ENCODE measurements at places on chromosomes 7 and 10. TPM values are rescaled to one million over a fixed set of nuclear protein-coding genes. Genes with fewer than 3 reads are reported as not detected.

TAS2R4 gene
- total RNA-seq: 1.1 TPM

IL6 gene
- total RNA-seq: not detected

PPP1R9A gene
- total RNA-seq: 22.2 TPM

GIMAP1 gene
- total RNA-seq: 3.6 TPM

SH2D4B gene
- 0.23 TPM for total RNA-seq

ASZ1 gene
- total RNA-seq: not detected

PRKAR2B gene
- total RNA-seq: 28.4 TPM

NPM3 gene
- 54.7 TPM for total RNA-seq

- no peak overlapping the region for H3K4me3 ChIP-seq
- no peak overlapping the region for H3K27ac ChIP-seq
- H3K36me3 ChIP-seq: no peaks in the 10 kb centered on the region
- no peak for DNase-seq
- peaks cover 2% of the 10 kb centered on the region for H3K4me1 ChIP-seq
These were observed 199.7 kb downstream of the BMPER start for GRCh38 chr7:34104992-34105391.

DNA sequence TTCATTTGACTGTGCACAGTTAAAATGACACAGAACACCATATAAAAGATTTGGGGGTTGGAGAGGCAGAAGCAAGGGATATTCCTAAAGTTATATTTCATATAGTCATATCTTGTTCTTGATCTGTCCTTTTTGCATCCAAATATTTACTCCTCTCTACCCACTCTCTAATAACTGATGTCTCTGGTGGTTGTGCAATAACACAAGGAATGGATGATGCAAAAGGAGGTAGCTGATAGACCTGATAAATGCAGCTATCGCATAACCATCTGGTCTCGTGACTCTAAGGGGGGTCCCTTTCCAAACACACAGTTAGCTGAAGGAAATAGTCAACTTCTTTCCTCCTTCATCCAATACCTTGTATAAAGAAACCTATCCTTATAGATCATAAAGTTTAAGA is 123.1 kb downstream of the POLR1F start:
- no peaks in the 10 kb centered on the region for H3K27me3 ChIP-seq
- no peaks in the 10 kb centered on the region for H3K36me3 ChIP-seq
- DNase-seq: no peak
- no peak overlapping the region for H3K27ac ChIP-seq
- H3K4me3 ChIP-seq: no peak overlapping the region

- H3K4me1 ChIP-seq: no peaks in the 10 kb centered on the region
- H3K27ac ChIP-seq: no peak overlapping the region
- no peaks in the 10 kb centered on the region for H3K36me3 ChIP-seq
These were observed 197.4 kb upstream of the MTPN start for GRCh38 chr7:136174477-136175125.

DNA sequence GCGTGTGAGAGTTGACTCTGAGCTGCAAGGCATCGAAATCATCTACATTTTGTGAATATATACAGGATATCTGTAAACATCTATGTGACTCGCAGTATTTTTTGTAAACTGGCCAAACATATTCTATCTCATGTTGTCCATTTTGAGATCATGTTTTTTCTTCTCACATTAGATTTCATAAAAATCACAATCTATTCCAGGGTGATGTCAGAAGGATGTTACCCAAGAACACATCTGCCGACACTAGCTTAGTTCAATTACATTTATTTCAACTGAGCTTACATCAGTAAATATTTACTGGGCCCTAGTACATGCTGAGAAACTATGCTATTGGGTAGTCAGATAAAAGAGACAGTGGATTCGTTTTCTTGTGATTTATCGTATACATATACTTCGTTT is 2.5 kb upstream of the BUB3 start:
- DNase-seq: no peak
- H3K27ac ChIP-seq: no peak overlapping the region
- peaks cover 36% of the 10 kb centered on the region for H3K4me1 ChIP-seq

GRCh38 chr7:42445691-42446090 is 208.7 kb upstream of the GLI3 start:
- H3K36me3 ChIP-seq: no peaks in the 10 kb centered on the region
- no peak overlapping the region for H3K27ac ChIP-seq
- no peak overlapping the region for H3K4me3 ChIP-seq
- H3K27me3 ChIP-seq: peaks cover 3% of the 10 kb centered on the region
- no peaks in the 10 kb centered on the region for H3K4me1 ChIP-seq

DNA sequence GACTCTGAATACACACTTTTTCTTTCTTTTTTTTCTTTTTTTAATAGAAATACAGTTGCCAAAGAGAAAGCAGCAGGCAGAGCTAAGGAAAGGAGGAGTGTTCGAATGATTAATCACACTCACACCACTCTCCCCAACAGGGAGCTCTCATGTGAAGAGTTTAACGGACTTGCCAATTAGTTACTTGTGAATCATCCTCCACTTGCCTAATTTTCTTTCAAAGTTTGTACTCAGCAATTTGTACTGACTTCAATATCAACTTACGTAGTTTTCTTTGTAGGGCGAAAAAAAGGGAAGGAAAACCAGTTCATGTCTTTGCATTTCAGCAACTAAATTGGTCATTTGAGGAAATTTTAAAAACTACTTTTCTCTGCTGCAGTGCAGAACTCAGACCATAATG is 109.2 kb downstream of the PIP4K2A start:
- H3K4me3 ChIP-seq: no peak overlapping the region
- DNase-seq: no peak
- no peaks in the 10 kb centered on the region for H3K27me3 ChIP-seq
- H3K4me1 ChIP-seq: peaks cover 42% of the 10 kb centered on the region
- H3K27ac ChIP-seq: no peak overlapping the region

DNA sequence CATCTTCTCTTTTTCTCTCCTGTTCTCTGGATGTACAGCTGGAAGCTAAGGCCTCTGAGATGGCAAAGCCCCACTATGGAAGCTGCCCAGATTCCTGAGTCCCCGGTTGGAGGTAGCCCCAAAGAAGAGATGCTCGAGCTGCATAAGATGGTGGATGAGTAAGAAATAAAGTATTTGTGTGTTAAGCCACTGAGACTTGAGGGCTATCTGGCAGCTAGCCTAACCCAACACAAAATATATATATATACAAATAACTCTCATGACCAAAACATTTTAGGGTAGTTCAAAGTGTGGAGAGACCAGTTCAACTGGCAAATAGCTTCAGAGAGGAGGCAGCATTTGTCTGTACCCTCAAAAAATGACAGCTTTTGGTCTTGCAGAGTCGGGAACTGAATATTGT is 72.4 kb upstream of the PDE1C start:
- H3K27ac ChIP-seq: no peak overlapping the region
- no peaks in the 10 kb centered on the region for H3K27me3 ChIP-seq
- no peaks in the 10 kb centered on the region for H3K4me1 ChIP-seq
- no peaks in the 10 kb centered on the region for H3K36me3 ChIP-seq

DNA sequence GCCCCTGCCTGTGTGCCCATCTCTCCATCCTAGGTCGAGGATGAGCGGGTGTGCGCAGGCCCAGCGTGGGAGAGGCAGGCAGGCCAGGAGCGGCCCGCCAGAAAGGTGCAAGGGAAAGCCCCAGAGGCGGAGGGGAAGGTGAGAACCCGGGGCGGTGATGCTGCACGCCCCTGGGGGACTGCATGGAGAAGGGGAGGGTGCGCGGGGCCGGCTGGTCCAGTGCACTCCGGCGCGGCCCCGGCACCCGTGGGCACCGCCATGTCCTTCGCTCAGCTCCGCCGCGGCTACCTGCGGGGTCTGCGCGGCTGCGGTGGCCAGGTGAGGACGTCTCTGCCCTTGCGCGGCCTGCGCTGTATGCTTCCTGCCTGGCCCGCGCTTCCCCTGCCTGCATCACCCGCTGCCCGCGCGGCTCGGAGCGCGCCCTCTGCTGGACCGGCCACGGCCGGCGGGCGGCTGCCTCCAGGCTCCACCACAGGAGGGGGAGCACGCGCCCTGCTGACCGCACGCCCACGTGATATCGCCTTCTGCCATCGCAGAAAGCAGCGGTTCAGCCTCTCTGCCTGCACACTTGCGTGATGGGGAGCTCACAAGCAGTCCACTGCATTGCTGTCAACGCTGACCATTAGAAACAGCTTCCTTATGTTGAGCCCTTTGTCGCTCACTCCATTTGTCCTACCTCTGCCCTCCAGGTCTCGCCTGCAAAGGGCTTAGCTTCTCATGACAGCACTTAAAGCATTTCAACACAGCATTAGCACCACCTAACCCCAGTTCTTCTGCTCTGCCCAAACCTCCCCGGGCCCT is 73.9 kb downstream of the CXCL12 start:
- peak; percentile 97 for DNase-seq
- H3K27ac ChIP-seq: no peak overlapping the region

- H3K4me3 ChIP-seq: peak overlapping the region; percentile 84
- DNase-seq: peak; percentile 40
- H3K4me1 ChIP-seq: peaks cover 3% of the 10 kb centered on the region
- no peaks in the 10 kb centered on the region for H3K36me3 ChIP-seq
These were observed 622 bp downstream of the WNT16 start for GRCh38 chr7:121329191-121330052.

GRCh38 chr10:1311726-1312125 is 255.5 kb downstream of the WDR37 start:
- H3K27ac ChIP-seq: no peak overlapping the region
- no peak overlapping the region for H3K4me3 ChIP-seq
- H3K36me3 ChIP-seq: no peaks in the 10 kb centered on the region
- DNase-seq: no peak

DNA sequence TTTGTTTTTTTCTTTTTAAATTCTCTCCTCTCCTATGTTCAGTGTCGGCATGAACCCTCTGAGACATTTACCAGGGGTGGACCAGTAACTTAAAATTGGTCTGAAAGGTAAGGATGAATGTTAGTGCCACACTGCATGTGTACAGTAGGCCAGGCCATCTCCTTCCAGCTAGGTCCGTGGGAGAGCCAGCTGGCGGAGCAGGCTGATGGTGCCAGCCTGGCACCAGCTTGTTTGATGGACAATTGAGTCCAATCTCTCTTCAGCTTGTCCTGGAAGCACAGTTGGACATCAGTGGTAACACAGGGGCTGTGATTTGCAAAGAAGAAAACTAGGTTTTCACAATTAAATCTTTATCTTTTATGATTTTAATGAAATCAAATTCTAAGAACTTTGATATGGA is 136.5 kb downstream of the CNNM2 start:
- DNase-seq: no peak
- H3K4me1 ChIP-seq: peaks cover 4% of the 10 kb centered on the region
- no peaks in the 10 kb centered on the region for H3K36me3 ChIP-seq
- H3K4me3 ChIP-seq: no peak overlapping the region
- H3K27me3 ChIP-seq: peaks cover 2% of the 10 kb centered on the region

DNA sequence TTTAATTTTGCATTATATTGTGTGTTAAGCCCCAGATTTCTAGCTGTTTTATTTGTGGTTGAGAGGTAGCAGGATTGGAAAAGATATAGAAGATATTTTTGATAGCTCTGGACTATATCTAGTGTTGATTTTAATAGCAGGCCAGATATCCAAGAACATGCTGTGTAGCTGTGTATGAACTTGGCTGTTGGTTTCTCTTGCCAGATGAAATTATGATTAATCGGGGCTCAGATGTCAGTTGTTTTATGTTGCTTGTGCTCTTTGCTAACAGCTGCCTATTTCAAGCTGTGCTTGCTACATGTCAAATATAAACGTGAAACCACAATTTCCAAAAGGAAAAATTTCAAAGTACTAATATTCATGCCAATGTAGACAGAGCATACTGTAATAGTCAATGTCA is 141.1 kb downstream of the GRM3 start:
- H3K27me3 ChIP-seq: no peaks in the 10 kb centered on the region
- no peaks in the 10 kb centered on the region for H3K36me3 ChIP-seq
- H3K4me3 ChIP-seq: no peak overlapping the region
- DNase-seq: no peak
- H3K4me1 ChIP-seq: peaks cover 2% of the 10 kb centered on the region

GRCh38 chr10:120979435-120980278 is 128.5 kb downstream of the WDR11 start:
- peaks cover 13% of the 10 kb centered on the region for H3K36me3 ChIP-seq
- H3K27me3 ChIP-seq: peaks cover 7% of the 10 kb centered on the region
- H3K4me1 ChIP-seq: peaks cover 29% of the 10 kb centered on the region
- H3K27ac ChIP-seq: no peak overlapping the region
- DNase-seq: peak; percentile 12

DNA sequence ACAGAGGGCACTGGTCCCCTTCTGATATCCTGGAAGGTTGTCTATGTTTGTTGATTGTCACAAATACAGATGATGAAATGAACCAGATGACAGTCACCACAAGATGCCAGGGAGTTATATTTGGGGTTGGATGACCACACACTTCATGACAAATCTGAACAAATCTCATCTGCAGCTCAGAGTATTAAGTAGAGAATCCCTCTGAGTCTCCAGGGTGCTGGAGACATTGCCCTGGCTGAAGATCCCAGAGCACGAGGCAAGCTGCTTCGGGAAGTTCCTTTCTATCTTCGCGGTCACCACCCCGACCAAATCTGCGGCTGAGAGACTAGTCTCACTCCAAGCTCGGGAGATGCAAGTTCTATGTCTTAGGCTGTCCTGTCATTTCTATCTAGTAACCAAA is 9.0 kb downstream of the DENND2A start:
- peaks cover 7% of the 10 kb centered on the region for H3K36me3 ChIP-seq
- no peak for DNase-seq
- peaks cover 14% of the 10 kb centered on the region for H3K4me1 ChIP-seq
- no peaks in the 10 kb centered on the region for H3K27me3 ChIP-seq
- H3K4me3 ChIP-seq: no peak overlapping the region

DNA sequence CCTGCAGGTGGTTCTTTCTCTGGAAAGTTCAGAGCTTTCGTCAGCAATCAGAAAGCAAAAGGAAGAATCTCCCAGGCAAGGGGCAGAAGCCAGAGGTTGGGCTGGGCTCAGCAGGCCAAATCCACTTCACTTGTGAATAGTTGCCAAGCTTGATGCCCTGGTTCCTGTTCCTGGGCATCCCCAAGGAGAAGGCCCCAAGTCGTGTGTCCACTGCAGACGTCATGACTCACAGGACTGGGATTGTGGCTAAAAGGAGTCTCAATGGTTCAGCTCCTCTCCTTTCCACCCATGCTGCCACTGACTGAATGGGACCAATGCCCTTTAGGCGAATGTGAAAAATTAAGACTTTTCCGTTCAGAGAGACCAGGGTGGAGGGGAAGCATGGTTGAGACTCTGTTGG is 38.6 kb upstream of the TRIM8 start:
- peaks cover 23% of the 10 kb centered on the region for H3K36me3 ChIP-seq
- DNase-seq: no peak
- peaks cover 8% of the 10 kb centered on the region for H3K27me3 ChIP-seq
- H3K27ac ChIP-seq: no peak overlapping the region
- no peak overlapping the region for H3K4me3 ChIP-seq
- peaks cover 48% of the 10 kb centered on the region for H3K4me1 ChIP-seq

DNA sequence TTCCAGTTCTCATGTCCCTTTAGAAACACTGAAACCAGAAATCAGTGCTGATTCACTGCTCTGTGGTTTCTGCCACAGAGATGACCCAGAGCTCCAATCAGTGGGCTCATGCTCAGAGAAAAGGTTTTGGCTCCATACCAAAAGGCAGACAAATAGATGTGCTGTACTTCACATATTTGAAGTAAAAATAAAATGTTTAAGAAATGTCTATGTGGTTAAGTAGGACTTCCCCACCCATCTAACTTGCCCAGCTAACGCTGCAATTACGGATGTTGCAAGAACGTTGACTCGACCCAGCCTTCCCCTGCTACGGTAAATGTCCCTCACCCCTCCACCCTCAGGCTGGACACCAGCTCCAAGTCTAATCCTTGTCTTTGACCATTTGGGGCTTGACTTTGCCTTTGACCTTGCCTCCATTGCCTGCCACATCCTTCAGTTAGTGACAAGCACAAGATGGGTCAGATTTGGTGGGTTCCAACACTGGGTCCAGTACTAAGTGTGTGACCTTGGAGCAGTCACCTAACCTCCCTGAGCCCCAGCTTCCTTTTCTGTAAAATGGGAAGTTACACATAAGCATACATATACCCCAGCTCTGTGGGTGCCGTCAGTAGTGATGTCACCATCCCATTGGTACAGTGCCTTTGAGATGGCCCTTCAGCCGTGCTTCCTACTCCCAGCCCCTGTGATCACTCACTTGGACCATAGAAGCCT is 95.8 kb downstream of the CHST15 start:
- H3K27me3 ChIP-seq: peaks cover 36% of the 10 kb centered on the region
- no peak for DNase-seq
- no peak overlapping the region for H3K4me3 ChIP-seq
- H3K27ac ChIP-seq: no peak overlapping the region
